ENCODE measurements at places on chromosomes 16 and 17.
A peak's percentile ranks its signal among the peaks of the same experiment; 100 is the strongest.

GRCh38 chr16:88274847-88275246, 107.9 kb upstream of the ZNF469 start:
- no peak for DNase-seq

GRCh38 chr17:37848690-37849616, 75.3 kb upstream of the TBC1D3K start:
- DNase-seq: no peak

- DNase-seq: peak; percentile 41
Measured at GRCh38 chr17:49260817-49261291, 30.3 kb upstream of the PHOSPHO1 start.

- DNase-seq: no peak
Measured at GRCh38 chr17:8116776-8117175, 1.5 kb downstream of the ALOXE3 start.

GRCh38 chr16:82280867-82281266, 110.8 kb upstream of the MPHOSPH6 start:
- no peak for DNase-seq

- DNase-seq: no peak
Measured at GRCh38 chr16:68907781-68908181, 64.5 kb downstream of the TANGO6 start.

DNA sequence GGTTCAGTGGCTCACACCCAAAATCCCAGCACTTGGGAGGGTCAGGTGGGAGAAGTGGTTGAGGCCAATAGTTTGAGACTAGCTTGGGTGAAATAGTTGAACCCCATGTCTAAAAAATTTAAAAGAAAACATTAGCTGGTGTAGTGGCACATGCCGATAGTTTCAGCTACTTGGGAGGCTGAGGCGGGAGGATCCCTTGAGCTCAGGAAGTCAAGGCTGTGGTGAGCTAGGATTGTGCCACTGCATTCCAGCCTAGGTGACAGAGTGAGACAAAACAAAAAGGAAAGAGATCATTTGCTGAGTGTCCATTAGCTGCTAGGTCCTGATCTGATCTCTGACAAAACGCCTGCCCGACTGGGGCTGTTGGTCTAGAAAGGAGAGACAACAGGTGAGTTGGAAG, 14.1 kb upstream of the DBNDD1 start:
- DNase-seq: no peak

GRCh38 chr17:56710986-56711385, 117.5 kb downstream of the NOG start:
- no peak for DNase-seq

DNA sequence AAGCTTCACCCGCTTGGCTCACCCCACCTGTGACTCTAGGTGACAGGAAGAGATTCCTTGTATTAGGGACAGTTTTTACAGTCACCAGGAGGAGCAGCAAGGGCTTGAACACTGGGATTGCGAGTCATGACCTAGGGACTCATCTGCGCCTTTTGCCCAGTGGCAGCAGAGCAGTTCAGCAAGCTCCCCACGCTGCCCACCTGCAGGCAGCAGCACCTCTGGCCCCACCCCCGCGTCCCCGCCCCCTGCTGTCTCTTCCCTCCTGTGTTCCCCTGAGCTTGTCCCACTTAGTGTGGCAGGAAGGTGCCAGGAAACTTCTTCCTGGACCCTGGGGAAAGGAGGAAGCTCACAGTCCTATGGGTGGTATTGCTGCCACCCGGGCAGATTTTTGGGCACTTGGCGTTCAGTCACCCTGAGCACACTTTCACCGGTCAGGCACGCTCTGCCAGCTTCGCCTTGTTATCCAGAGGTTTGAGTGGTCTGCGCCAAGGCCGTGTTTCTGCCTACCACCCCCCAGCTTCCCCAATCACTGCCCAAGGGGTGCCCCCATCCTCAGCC, 8.7 kb downstream of the MMP15 start:
- no peak for DNase-seq

GRCh38 chr17:56723421-56723820, 110.3 kb downstream of the C17orf67 start:
- no peak for DNase-seq

- DNase-seq: no peak
Measured at GRCh38 chr17:66405836-66406677, 103.6 kb downstream of the PRKCA start.

- no peak for DNase-seq
Measured at GRCh38 chr17:68865584-68865983, 89.6 kb downstream of the ABCA8 start.

GRCh38 chr17:80104321-80104955, 3.1 kb downstream of the GAA start:
- no peak for DNase-seq

DNA sequence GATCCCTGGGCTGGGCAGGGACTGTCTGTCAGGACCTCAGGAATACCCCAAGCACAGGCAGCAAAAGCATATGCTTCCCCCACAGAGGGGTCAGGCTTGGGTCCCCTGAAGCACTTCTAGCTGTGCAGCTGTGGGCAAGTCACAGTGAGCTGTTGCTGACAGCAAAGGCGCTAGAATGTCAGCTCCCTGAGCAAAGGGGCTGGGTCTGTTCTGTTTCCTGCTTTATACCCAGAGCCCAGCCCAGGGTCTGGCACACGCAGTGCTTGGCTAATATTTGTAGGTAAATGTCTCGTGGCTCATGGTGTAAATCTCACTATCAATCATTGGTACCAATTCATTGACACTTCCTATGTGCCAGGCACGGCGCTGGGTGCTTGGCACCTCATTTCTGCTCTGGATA, 16.6 kb upstream of the MPRIP start:
- DNase-seq: no peak

DNA sequence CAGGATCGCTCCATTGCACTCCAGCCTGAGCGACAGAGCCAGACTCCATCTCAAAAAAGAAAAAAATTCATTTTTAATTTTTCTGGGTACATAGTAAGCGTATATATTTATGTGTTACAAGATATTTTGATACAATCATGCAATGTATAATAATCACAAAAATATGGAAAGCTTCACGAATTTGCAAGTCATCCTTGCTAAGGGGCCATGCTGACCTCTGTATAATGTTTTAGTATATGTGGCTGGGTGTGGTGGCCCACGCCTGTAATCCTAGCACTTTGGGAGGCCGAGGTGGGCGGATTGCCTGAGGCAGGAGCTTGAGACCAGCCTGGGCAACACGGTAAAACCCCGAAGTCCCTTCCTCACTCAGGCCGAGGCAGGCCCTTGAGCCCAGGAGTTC, 16.9 kb downstream of the FBRS start:
- no peak for DNase-seq

DNA sequence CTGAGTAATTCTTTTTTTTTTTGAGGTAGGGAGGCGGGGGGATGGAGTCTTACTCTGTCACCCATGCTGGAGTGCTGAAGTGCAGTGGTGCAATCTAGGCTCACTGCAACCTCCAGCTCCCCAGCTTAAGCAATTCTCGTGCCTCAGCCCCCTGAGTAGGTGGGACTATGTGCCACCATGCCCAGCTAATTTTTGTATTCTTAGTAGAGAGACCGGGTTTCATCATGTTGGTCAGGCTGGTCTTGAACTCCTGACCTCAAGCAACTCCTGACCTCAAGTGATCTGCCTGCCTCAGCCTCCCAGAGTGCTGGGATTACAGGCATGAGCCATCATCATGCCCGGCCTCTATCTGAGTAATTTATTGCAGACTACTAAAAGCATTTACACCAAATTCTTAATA, 19.4 kb downstream of the KPNB1 start:
- DNase-seq: no peak

DNA sequence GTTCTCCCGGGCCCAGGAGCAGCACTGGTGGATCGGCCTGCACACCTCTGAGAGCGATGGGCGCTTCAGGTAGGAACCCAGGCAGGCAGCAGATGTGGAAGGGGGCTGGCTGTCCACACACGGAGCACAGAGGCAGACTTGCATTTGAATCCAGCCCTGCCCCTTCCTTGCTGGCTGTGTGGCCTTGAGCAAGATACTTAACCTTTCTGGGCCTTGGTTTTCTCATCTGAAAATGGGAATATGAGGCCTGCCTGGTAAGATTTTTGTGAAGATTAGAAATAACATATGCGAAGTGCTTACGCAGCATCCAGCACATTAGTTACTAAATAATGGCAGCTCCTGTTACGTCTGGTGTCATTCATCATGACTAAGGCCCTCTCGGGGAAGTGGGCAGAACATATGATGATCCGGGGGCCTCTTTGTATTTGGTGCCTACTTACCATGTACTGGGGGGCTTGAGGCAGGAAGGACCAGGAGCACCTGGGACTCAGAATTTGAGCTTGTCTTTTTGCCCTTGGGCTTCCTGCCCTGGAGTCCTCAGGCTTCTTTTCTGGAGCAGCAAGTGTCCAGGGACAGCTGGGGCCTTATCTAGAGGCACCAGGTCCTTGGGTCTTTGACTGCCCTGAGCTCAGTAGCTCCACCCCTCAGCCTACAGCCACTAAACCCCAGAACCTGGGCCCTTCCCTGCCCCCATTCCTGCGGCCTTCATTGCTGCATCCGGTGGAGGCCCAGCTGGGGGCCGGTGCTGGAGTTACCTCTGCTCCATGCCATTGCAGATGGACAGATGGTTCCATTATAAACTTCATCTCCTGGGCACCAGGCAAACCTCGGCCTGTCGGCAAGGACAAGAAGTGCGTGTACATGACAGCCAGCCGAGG, 53.8 kb downstream of the MRC2 start:
- no peak for DNase-seq

DNA sequence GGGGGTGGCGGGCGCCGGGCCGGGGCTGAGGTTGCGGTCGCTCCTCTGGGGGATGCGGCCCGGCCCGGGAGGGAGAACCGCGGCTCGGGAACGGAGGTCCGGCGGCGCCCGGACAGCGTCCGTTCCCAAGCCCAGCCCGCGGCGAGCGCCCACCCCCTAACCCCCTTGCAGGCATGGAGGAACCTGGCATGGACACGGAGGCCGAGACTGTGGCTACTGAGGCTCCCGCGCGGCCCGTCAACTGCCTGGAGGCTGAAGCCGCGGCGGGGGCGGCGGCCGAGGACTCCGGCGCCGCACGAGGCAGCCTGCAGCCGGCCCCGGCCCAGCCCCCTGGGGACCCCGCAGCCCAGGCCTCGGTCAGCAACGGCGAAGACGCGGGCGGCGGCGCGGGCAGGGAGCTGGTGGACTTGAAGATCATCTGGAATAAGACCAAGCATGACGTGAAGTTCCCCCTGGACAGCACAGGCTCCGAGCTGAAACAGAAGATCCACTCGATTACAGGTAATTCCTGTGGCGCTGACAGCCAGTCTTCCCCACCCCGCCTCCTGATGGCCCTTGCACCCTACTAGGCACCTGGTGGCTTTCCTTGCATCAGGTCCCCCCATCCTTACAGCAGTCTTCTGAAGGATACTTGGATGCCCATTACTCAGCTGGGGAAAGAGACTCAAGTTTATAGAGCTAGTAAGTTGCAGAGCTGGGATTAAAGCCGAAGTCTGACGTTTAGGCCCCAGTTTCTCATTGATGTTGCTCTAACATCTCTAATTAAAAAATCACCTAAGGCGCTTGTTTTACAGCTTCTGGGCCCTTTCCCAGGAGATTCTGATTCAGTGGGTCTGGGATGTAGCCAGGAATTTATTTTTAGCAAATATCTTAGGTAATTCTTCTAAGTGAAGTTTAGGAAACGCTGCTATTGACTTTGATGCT, 514 bp downstream of the UBFD1 start:
- peak; percentile 28 for DNase-seq

- no peak for DNase-seq
Measured at GRCh38 chr17:81440511-81441244, 45.4 kb downstream of the BAHCC1 start.

- no peak for DNase-seq
Measured at GRCh38 chr17:6712058-6712853, 913 bp downstream of the SLC13A5 start.

- DNase-seq: no peak
Measured at GRCh38 chr17:38543403-38544174, 62.2 kb downstream of the SRCIN1 start.

DNA sequence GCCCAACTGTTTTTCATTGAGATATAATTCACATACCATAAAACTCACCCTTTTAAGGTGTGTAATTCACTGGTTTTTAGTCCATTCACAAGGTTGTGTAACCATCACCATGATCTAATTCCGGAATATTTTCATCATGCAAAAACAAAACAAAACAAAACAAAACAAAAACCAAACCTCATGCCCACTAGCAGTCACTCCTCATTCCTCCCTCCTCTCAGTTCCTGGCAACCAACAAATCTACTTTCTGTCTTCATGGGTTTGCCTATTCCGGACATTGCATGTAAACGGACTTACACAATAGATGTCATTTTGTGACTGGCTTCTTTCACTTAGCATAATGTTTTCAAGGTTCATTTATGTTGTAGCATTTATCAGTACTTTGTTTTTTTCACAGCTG, 4.5 kb upstream of the NOD2 start:
- DNase-seq: no peak

- no peak for DNase-seq
Measured at GRCh38 chr16:72168365-72168764, 3.6 kb downstream of the PMFBP1 start.

- peak; percentile 18 for DNase-seq
Measured at GRCh38 chr17:42016411-42016831, 818 bp downstream of the DNAJC7 start.

DNA sequence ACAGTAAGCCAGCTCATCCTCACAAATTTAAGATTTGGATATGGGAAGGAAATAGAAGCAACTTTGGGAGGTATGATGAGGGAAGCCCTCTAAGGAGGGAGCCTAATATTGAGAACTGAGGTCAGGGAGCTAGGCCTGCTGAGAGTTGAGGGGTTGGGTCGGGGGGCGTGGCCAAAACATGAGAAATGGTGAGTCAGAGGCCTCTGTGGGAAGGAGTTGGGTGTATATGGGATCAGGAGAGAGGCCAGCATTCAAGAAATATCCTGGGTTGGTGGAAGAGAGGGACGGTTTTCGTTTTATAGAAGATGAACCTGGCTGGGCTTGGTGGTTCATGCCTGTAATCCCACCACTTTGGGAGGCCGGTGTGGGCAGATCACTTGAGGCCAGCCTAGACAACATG, 48.4 kb downstream of the CLEC16A start:
- DNase-seq: peak; percentile 18

DNA sequence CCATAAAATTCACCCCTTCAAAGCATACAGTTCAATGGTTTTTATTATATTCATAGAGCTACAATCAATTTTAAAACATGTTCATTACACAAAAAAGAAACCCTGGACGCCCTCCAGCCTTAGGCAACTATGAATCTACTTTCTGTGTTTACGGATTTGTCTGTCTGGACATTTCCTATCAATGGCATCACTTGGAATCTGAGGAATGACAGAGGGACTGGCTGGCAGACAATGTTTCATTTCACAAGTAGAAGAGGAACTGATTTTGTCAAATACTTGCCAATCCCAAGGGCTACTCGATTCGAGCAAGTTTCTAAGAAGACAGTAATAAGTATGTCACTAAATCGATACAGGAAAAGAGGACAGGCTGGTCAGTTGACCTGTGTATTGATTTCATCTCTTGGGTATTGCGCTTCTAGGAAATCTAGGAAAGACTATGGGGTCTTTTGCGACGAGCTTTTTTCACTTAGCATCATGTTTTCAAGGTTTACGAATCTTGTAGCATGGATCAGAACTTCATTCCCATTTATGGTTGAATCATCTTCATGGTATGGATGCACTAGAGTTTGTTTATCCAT, 56.6 kb downstream of the RGS9 start:
- no peak for DNase-seq

GRCh38 chr17:75300280-75300679, 11.0 kb upstream of the SLC25A19 start:
- DNase-seq: no peak

- DNase-seq: no peak
Measured at GRCh38 chr17:73949903-73950592, 253.4 kb upstream of the RPL38 start.
